ENCODE measurements at places on chromosomes 4 and X. TPM values are rescaled to one million over a fixed set of nuclear protein-coding genes. Genes with fewer than 3 reads are reported as not detected.

Gene TECRL
- not detected for total RNA-seq

Gene KLB
- not detected for total RNA-seq

Gene FAM50A
- 111 TPM for total RNA-seq

Gene STATH
- not detected for total RNA-seq

Gene SERPINA7
- not detected for total RNA-seq

Gene NDST3
- total RNA-seq, result not detected

Gene CXorf65
- total RNA-seq, result not detected

Gene CYBB
- not detected for total RNA-seq

Gene FREM3
- total RNA-seq, result 0.05 TPM

Gene TRIM60
- not detected for total RNA-seq

Gene FOXP3
- not detected for total RNA-seq

Gene GUCY1A1
- total RNA-seq, result 7.5 TPM

Gene IL3RA
- 28.9 TPM for total RNA-seq

Gene FAM47E
- total RNA-seq, result 0.11 TPM

Gene DRP2
- total RNA-seq, result 0.78 TPM

Gene MAGEA8
- total RNA-seq, result not detected

Gene ARMCX6
- total RNA-seq, result 91.9 TPM

Gene ASB5
- total RNA-seq, result not detected

Gene MAGEB10
- not detected for total RNA-seq

Gene CCNB3
- 0.77 TPM for total RNA-seq

Gene NPY2R
- not detected for total RNA-seq

Gene ADGRG4
- total RNA-seq, result 0.05 TPM

Gene FOXO4
- total RNA-seq, result 11.0 TPM

Gene F8
- total RNA-seq, result 1.1 TPM

Gene EMCN
- 97.3 TPM for total RNA-seq

Gene GYPA
- not detected for total RNA-seq

Gene CDX4
- not detected for total RNA-seq

Gene AMOT
- 2.7 TPM for total RNA-seq

Gene AMTN
- total RNA-seq, result not detected

Gene BDH2
- total RNA-seq, result 36.4 TPM
